ENCODE measurements at places on chromosomes 6 and 20. TPM values are rescaled to one million over a fixed set of nuclear protein-coding genes. Genes with fewer than 3 reads are reported as not detected.

The SPINT4 gene
- not detected for polyA plus RNA-seq

The DXO gene
- polyA plus RNA-seq = 37.6 TPM

The BPIFB1 gene
- not detected for polyA plus RNA-seq

DNA sequence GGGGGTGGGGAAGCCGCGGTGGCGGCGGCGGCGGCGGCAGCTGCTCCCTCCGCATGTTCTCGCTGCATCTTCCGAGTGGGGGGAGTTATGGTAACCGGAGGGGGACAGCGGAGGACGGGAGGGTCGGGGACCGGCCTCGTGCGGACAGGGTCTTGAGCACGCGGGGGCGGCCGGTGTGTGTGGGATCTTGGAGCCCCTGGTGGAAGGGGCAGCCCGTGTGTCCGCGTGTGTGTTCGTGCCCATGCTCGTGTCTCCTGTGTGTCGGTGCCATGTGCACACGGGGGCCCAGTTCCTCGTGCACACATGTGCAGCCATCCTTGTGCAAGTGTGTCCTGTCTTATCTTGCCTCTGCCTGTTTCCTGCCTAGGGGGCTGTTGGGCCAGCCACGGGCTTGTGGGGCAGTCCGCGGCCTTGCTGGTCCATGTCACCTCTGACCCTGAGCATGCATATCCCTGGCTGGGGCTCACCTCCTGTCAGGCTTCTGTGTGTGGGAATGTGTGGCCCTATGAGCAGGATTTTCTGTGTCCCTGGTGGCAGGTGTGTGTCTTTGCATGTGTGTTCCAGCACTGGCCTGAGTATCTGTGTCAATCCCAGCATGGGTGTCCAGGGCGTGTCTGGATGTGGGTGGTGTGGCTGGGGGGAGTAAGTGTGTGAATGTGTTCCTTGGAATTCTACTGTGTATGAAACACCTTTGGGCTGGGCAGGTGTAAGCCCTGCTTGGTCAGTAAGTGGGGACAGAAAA, 8.5 kb downstream of the SYNGAP1 start:
- H3K4me3 ChIP-seq = peak overlapping the region; percentile 69
- no peaks in the 10 kb centered on the region for H3K27me3 ChIP-seq
- peaks cover 52% of the 10 kb centered on the region for H3K4me1 ChIP-seq
- peak overlapping the region; percentile 24 for H3K27ac ChIP-seq
- H3K36me3 ChIP-seq = no peaks in the 10 kb centered on the region

- H3K36me3 ChIP-seq = no peaks in the 10 kb centered on the region
- H3K4me3 ChIP-seq = no peak overlapping the region
- DNase-seq = no peak
- no peaks in the 10 kb centered on the region for H3K4me1 ChIP-seq
Observed at GRCh38 chr6:104829183-104829958, 30.3 kb downstream of the HACE1 start.

The ATP5F1E gene
- polyA plus RNA-seq = 281 TPM

- H3K4me3 ChIP-seq = no peak overlapping the region
- H3K27me3 ChIP-seq = no peaks in the 10 kb centered on the region
- H3K36me3 ChIP-seq = no peaks in the 10 kb centered on the region
- no peaks in the 10 kb centered on the region for H3K4me1 ChIP-seq
- DNase-seq = no peak
Observed at GRCh38 chr20:23536328-23536974, 31.8 kb downstream of the CST9L start.

The LY6G5B gene
- 16.5 TPM for polyA plus RNA-seq

The NKAIN2 gene
- polyA plus RNA-seq = 0.25 TPM

The EDN3 gene
- not detected for polyA plus RNA-seq

The MCCD1 gene
- not detected for polyA plus RNA-seq

DNA sequence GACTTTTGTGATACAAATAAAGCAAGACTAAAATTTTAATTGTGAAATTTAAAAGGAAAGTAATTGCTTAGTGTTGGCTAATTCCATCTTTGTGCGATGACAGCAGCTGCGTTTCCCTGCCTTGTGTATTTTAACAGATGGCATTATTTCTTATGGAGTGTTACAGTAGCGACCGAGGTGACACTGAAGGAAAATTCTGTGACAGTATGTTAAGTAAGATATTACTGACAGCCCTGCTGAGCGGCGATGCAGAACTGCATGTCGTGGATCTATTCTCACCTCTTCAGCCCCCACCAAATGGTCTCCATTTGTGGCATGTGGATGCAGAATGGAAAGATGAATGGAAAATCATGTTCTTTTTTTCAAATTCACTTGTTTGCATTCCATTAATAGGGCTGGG, 289.4 kb downstream of the RNF144B start:
- H3K36me3 ChIP-seq = no peaks in the 10 kb centered on the region
- no peaks in the 10 kb centered on the region for H3K4me1 ChIP-seq
- no peak for DNase-seq
- H3K27me3 ChIP-seq = no peaks in the 10 kb centered on the region
- H3K4me3 ChIP-seq = no peak overlapping the region

The TRIM15 gene
- not detected for polyA plus RNA-seq

GRCh38 chr6:74000666-74001490, 304.9 kb downstream of the CD109 start:
- H3K27ac ChIP-seq = no peak overlapping the region
- H3K4me1 ChIP-seq = no peaks in the 10 kb centered on the region
- H3K36me3 ChIP-seq = no peaks in the 10 kb centered on the region
- H3K4me3 ChIP-seq = no peak overlapping the region
- DNase-seq = no peak
- no peaks in the 10 kb centered on the region for H3K27me3 ChIP-seq

DNA sequence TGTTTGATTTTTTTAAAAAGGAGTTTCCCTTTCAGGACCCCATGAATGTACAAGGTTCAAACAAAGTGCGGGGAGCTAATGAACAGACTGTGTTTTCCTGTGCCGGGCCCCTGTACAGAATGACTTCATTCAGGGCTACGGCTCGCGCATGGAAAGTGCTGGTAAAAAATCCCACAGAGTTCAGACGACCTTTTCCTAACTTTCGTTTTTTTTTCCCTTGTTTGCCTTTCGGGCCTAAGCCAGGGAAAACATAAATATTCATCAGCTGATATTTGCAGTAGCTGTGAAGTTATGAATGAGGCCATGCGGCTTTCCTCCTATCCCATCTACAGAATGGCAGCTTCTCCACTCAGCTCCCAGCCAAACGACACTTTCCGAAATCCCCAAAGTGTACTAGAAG, 74.0 kb downstream of the HAO1 start:
- peak; percentile 20 for DNase-seq
- no peaks in the 10 kb centered on the region for H3K4me1 ChIP-seq
- no peak overlapping the region for H3K4me3 ChIP-seq
- H3K27me3 ChIP-seq = no peaks in the 10 kb centered on the region
- no peaks in the 10 kb centered on the region for H3K36me3 ChIP-seq
- no peak overlapping the region for H3K27ac ChIP-seq

DNA sequence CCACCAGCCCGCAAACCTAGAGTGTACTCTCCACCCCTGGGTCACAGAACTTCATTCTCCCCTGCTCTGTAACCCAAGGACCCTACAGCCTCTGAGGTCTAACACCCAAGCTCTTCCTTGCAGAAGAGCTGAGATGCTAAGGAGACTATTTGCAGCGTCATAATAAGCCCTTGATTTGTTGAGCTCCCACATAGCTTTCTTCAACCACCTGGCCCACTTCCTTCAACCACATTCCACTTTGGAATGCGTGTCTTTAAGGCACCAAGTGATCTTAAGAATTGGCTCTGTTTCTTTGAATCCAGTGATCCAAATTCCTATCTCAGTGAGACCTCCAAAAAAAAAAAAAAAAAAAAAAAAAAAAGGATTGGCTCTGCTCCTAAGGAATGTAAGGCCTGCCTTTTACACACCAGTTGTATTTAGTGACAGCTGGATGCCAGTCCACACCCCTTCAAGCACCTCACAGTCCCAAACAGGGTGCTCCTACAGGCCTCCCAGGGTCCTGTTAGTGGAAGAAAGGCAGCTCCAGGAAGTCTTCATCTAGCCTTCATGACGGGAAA, 106.2 kb downstream of the UBE3D start:
- H3K27ac ChIP-seq = no peak overlapping the region
- H3K4me3 ChIP-seq = no peak overlapping the region
- H3K4me1 ChIP-seq = no peaks in the 10 kb centered on the region
- DNase-seq = no peak

DNA sequence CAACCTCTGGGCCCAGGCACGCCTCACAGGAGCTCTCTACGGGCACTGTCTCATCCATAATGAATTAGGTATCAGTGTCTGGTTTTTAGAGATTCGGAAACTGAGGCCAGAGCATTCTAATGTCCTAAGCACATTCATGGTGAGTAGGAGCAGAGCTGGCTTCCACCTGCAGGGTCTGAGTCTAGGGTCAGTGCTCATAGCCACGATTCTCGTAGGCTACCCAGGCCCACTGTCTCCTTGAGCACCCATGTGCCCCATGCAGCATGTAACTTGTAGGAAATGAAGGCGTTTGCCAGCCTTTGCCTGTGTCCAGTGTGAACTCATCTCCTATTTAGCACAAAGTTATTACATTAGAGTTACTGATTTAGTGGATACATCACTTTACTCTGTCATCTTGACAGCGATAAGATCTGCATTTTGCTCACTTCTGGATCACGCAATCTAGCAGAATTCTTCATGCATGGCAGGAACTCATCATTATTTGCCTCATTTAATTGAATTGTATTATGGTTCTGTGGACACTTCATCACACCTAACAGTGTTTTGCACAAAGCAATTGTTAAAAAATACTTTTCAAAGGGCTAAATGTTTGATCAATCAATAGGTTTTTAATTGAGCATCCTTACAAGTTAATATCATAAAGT, 205.3 kb upstream of the SULF2 start:
- no peak for DNase-seq
- no peak overlapping the region for H3K4me3 ChIP-seq
- H3K36me3 ChIP-seq = no peaks in the 10 kb centered on the region
- peaks cover 3% of the 10 kb centered on the region for H3K4me1 ChIP-seq
- no peak overlapping the region for H3K27ac ChIP-seq
- no peaks in the 10 kb centered on the region for H3K27me3 ChIP-seq

The TNFRSF6B gene
- polyA plus RNA-seq = 4.9 TPM

- no peak overlapping the region for H3K4me3 ChIP-seq
- peak; percentile 87 for DNase-seq
- H3K36me3 ChIP-seq = no peaks in the 10 kb centered on the region
- no peaks in the 10 kb centered on the region for H3K27me3 ChIP-seq
- peak overlapping the region; percentile 79 for H3K27ac ChIP-seq
- H3K4me1 ChIP-seq = peaks cover 57% of the 10 kb centered on the region
Observed at GRCh38 chr6:3410385-3411360, 46.2 kb downstream of the SLC22A23 start.

The C6orf58 gene
- not detected for polyA plus RNA-seq

- no peak for DNase-seq
- no peak overlapping the region for H3K4me3 ChIP-seq
- no peaks in the 10 kb centered on the region for H3K36me3 ChIP-seq
- H3K4me1 ChIP-seq = peaks cover 7% of the 10 kb centered on the region
- H3K27ac ChIP-seq = no peak overlapping the region
Observed at GRCh38 chr20:59149678-59150504, 13.7 kb upstream of the ZNF831 start.

- H3K4me3 ChIP-seq = no peak overlapping the region
- no peak for DNase-seq
- H3K27ac ChIP-seq = no peak overlapping the region
- H3K4me1 ChIP-seq = no peaks in the 10 kb centered on the region
- peaks cover 57% of the 10 kb centered on the region for H3K27me3 ChIP-seq
- H3K36me3 ChIP-seq = no peaks in the 10 kb centered on the region
Observed at GRCh38 chr20:58135441-58136148, 92.9 kb downstream of the ANKRD60 start.

The IRF4 gene
- polyA plus RNA-seq = 0.25 TPM

The KIF13A gene
- polyA plus RNA-seq = 39.1 TPM

The JAG1 gene
- polyA plus RNA-seq = 18.3 TPM

GRCh38 chr6:129590408-129591022, 119.5 kb downstream of the ARHGAP18 start:
- peak; percentile 33 for DNase-seq
- H3K27me3 ChIP-seq = no peaks in the 10 kb centered on the region
- H3K4me1 ChIP-seq = no peaks in the 10 kb centered on the region

The SAPCD1 gene
- polyA plus RNA-seq = 2.1 TPM

The XKR7 gene
- 0.02 TPM for polyA plus RNA-seq

DNA sequence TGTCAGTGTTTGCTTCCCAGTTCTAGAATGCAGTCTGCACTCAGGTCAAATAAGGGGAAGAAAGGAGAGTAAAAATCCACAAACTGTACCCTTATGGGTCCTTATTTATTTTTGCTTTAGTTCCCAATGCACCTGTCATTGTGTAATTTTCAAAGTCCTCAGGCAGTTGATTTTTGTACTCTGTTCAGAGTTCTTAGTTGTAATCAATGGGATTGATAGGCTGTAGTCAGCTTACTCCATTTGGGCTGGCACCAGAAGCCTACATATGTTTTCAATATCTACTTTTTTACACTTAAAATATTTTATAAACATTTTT, 18.6 kb downstream of the AIG1 start:
- no peak overlapping the region for H3K4me3 ChIP-seq
- no peaks in the 10 kb centered on the region for H3K4me1 ChIP-seq
- no peak overlapping the region for H3K27ac ChIP-seq
- DNase-seq = no peak
- H3K36me3 ChIP-seq = no peaks in the 10 kb centered on the region
- no peaks in the 10 kb centered on the region for H3K27me3 ChIP-seq

The RNF5 gene
- polyA plus RNA-seq = 232 TPM

- H3K27me3 ChIP-seq = no peaks in the 10 kb centered on the region
- peak; percentile 78 for DNase-seq
- H3K4me1 ChIP-seq = no peaks in the 10 kb centered on the region
- H3K36me3 ChIP-seq = no peaks in the 10 kb centered on the region
- H3K27ac ChIP-seq = no peak overlapping the region
Observed at GRCh38 chr6:88376768-88377387, 210.7 kb upstream of the CNR1 start.

DNA sequence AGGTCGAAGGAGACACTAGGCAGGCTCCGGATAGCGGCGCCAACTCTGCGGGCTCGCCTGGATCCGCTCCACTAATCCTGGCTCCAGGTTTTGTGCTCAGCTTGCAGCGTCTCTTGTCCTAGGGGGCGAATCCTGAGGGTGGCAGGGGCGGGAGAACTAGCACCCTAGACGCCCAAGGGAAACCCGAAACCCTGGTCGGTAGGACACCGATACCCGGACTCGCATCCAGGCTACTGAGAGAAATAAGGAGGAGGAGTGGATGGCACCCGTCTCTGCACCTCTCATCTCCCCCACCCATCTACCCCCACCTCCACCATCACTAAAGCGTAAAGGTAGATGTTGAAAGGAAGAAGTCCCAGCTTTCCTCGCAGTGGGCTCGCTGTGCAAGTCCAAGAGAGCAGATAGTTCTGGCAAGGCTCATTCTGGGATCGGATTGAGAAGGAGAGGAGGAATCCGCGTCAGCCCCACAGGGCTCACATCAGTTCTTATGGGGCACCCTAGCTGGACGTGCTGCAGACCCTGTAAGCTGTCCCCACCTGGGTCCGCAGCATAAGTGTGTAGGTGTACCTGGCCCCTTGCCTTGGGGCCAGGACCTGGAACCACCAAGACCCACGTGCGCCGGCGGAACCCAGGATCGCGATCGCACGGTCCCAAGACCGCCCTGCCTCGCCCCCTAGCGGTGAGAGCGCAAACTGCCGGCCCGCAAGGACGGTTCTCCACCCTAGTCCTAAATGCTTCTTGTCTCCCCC, 6.9 kb downstream of the SLC32A1 start:
- no peaks in the 10 kb centered on the region for H3K4me1 ChIP-seq
- H3K4me3 ChIP-seq = peak overlapping the region; percentile 18
- H3K27ac ChIP-seq = no peak overlapping the region
- peak; percentile 80 for DNase-seq
- H3K27me3 ChIP-seq = peaks cover 84% of the 10 kb centered on the region
- H3K36me3 ChIP-seq = no peaks in the 10 kb centered on the region

- no peaks in the 10 kb centered on the region for H3K4me1 ChIP-seq
- no peaks in the 10 kb centered on the region for H3K36me3 ChIP-seq
- H3K27ac ChIP-seq = no peak overlapping the region
- DNase-seq = no peak
Observed at GRCh38 chr6:39453956-39454524, 131.5 kb upstream of the KCNK16 start.

Measured in cardiac muscle cell (in vitro differentiated cells and primary cell).